Thyroid gland (tissue), 4 donors: ENCODE measurements at places on chromosomes 1 and 21. TPM values are rescaled to one million over a fixed set of nuclear protein-coding genes. Genes with fewer than 3 reads are reported as not detected.
A peak's percentile ranks its signal among the peaks of the same experiment; 100 is the strongest.

CD34 gene
- total RNA-seq, result 20.7 TPM

GRCh38 chr1:107169615-107170014, 28.8 kb downstream of the NTNG1 start:
- DNase-seq, result no peak

LORICRIN gene
- total RNA-seq, result not detected

- DNase-seq, result no peak
Measured at GRCh38 chr21:44751799-44752636, 40.6 kb upstream of the TSPEAR start.

DNA sequence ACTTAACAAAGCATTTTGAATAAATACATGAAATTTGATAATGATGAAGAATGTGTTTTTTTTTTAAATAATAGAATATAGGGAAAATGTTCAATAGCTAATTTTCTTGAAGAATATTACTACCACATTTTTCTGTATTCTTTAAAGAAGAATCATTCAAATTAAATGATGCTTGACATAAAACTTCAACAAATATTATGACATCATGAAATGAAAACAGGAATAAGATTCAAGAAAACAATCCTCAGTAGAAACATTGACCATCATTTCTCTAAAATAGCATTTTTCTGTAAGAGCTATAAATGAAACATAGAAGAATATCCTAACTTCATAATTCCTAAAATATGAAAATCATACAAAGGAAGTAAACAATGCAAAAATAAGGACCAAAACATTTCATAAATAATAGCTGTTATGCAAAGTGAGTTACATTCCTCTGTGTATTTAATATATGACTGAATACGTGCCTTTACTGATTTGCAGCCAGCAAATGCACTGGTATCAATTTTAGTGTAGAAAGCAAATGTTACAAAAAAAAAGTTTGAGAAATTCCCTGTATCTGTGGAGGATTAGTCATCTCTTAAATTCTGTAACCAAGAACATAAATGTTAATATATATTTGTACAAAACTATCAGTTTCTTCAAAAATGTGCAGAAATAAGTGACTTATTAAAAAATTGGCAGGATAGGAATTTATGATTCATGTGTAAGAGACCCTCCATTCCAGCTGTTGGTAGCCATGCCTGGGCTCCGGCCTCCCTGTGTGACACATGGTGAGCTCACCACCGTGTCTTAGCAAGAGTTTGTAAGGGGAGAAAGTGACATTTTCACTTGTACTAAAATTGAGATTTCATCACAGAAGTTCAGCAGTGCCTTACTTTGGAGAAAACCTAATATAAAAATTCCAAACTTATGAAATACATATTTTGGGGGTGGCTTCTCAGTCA, 15.0 kb upstream of the PTPN14 start:
- DNase-seq, result no peak

GRCh38 chr1:247551721-247552120, 2.8 kb downstream of the GCSAML start:
- no peak for DNase-seq

- no peak for DNase-seq
Measured at GRCh38 chr1:24005163-24005562, 25.0 kb upstream of the SRSF10 start.

GRCh38 chr1:21366288-21366687, 73.6 kb upstream of the NBPF3 start:
- DNase-seq, result no peak

- DNase-seq, result no peak
Measured at GRCh38 chr21:16743317-16743716, 769.5 kb upstream of the CXADR start.

GRCh38 chr1:212954514-212954913, 4.2 kb downstream of the VASH2 start:
- DNase-seq, result no peak

GRCh38 chr1:10734962-10735544, 61.4 kb downstream of the CASZ1 start:
- DNase-seq, result peak; percentile 85

DNA sequence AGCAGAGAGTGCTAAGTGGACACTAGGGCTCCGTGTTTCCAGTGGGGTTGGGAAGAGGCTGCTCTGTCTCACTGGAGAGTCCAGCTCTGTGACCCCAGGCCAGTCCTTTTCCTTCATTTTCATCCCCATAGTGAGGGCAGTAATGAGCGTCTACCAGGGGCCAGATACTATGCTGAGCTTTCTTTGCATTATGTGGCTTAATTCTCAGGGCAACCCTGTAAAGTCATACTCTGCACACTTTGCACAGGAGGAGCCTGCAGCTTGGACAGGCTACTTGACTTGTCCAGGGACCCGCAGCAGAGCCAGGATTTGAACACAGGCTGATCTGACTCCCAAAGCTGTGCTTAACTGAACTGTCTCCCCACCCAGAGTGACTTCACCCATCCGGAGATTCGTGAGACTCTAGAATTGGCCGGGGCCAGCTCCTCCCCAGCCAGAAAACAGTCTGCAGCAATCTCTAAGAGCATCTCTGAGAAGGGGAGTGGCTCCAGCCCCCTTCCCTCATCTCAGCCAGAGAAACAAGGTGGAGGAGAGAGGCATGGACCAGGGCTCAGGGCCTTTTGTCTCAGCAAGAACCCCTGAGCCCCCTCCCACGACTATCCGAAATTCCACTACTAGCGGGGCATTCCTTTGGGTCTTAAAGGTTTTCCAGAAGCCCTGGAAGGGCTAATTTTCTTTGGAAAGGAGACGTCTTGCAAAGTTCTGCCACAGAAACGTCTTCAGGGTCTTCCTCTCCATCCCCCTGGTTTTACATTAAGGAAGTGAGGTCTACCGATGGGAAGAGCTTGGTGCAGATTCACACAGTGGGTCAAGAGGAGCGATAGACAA, 866 bp upstream of the FNDC5 start:
- DNase-seq, result no peak

COL16A1 gene
- 61.3 TPM for total RNA-seq

DNA sequence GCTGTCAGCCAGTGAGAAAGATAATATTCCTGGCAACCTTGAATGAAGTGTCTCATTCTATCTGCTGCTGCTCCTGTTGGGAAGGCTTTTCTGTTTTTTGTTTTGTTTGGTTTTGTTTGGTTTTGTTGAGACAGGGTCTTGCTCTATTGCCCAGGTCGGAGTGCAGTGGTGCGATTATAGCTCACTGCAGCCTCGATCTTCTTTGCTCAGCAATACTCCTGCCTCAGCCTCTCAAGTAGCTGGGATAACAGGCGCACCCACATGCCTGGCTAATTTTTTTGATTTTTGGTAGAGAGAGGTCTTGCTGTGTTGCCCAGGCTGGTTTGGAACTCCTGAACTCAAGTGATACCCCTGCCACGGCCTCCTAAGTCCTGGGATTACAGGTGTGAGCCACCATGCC, 37.6 kb downstream of the BTG3 start:
- DNase-seq, result no peak

COP1 gene
- 67.8 TPM for total RNA-seq

RNU1-2 gene
- under 0.01 TPM for total RNA-seq

ERRFI1 gene
- 69.9 TPM for total RNA-seq
